ENCODE measurements at places on chromosomes 1 and 21. TPM values are rescaled to one million over a fixed set of nuclear protein-coding genes. Genes with fewer than 3 reads are reported as not detected.

- DNase-seq, result no peak
Observed at GRCh38 chr1:70455291-70455690, 44.2 kb downstream of the CTH start.

GRCh38 chr1:113279776-113280391 is 110.4 kb upstream of the MAGI3 start:
- no peak for DNase-seq

The HOOK1 gene
- 1.4 TPM for total RNA-seq

- DNase-seq, result no peak
Observed at GRCh38 chr1:226185141-226186036, 1.2 kb downstream of the ACBD3 start.

GRCh38 chr1:53561503-53562105 is 102.4 kb downstream of the DMRTB1 start:
- DNase-seq, result no peak
